ENCODE measurements at places on chromosomes 7 and 10. TPM values are rescaled to one million over a fixed set of nuclear protein-coding genes. Genes with fewer than 3 reads are reported as not detected.

DNA sequence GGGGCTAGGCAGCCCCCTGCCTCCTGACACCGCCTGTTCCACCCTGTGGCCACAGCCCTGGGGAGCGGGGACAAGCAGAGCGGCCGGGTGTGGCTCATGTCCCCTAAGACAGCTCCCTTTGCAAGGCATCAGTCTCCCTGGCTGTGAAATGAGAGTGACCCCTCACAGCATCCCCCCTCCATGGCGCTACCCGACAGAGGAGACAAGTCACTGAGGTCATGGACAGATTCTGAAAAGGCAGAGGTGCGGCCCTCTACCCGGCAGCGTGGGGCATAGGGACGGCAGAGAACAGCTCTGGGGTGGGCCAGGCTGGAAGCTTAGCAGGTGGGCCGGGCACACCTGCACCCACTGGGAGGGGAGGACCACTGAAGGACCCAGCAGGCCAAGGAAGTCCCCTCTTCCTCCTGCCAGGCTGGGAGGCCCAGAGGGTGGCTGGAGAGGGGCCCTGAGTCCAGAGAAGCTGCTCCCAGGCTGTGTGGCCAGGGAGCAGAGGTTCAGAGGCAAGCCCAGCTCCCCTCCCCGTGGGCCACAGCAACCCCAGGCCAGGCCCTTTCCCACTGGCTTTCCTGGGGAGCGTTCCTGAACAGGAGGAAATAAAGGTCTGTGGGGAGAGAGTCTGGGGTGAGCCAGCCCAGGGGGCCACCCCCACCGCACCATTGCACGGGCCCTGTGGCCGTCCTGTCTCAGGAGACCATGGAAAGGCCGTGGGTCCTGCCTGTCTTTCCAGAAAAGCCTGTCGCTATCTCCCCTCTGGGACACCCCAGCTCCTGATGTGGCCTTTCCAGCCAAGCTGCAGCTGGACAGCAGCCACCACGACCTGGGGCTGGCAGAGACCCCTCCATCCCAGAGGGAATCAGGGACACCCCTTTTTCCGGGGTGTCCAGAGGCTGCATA lies 1.7 kb downstream of the ADAP1 start:
- no peak overlapping the region for H3K27ac ChIP-seq
- H3K36me3 ChIP-seq = no peaks in the 10 kb centered on the region
- no peaks in the 10 kb centered on the region for H3K27me3 ChIP-seq
- DNase-seq = no peak

DNA sequence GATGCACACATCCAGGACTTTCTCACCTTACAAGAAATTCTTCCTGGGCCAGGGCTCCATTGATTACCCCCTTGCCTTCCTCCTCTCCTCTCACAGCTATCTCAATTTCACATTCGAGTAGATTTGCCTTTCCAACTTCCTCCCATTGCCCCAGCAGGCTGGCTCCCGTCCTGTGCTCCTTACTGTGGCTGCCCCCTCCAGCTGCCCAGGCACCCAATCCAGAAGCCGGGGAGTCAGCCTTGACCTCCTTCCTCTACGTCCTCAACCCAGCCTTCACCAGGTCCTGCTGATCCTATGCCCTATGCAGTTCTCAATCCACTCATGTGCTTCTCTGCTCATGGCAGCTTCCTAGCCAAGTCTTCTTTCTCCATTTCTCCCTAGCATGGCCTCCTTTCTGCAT lies 85.7 kb upstream of the GPR26 start:
- peaks cover 21% of the 10 kb centered on the region for H3K27me3 ChIP-seq
- no peaks in the 10 kb centered on the region for H3K36me3 ChIP-seq
- H3K27ac ChIP-seq = no peak overlapping the region
- peaks cover 7% of the 10 kb centered on the region for H3K4me1 ChIP-seq

DNA sequence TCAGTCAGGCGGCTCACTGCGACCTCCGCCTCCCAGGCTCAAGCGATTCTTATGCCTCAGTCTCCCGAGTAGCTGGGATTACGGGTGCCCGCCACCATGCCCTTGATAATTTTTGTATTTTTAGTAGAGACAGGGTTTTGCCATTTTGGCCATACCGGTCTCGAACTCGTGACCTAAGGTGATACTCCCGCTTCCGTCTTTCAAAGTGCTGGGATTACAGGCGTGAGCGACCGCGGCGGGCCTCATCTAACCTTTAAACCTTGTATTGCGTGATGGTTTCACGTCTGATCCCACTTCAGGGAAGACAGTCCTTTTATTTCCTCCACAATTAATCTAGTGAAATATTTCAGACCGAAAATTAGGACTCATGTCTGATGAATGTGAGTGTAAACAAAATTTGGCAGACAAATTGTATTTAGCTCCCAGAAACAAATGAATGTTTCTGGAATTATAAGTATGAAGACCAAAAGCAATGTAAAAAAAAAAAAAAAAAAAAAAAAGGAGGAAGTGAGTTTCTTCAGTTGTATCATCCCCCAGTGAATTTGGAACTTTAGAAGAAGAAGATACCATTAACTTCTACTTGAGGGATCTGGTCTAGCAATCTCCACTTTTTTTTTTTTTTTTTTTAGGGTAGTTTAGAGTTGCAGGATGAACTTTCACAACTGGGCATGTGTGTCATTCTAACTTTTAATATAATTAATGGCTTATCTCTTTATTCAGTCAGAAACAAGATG lies 1.6 kb downstream of the NUP42 start:
- peaks cover 34% of the 10 kb centered on the region for H3K4me1 ChIP-seq
- no peaks in the 10 kb centered on the region for H3K27me3 ChIP-seq
- peak overlapping the region; percentile 90 for H3K27ac ChIP-seq
- H3K36me3 ChIP-seq = peaks cover 23% of the 10 kb centered on the region

- H3K27ac ChIP-seq = no peak overlapping the region
- H3K36me3 ChIP-seq = peaks cover 6% of the 10 kb centered on the region
- DNase-seq = no peak
Measured at GRCh38 chr10:127080317-127080716, 116.1 kb downstream of the INSYN2A start.

GRCh38 chr7:104820836-104821535 lies 193.0 kb upstream of the KMT2E start:
- no peaks in the 10 kb centered on the region for H3K36me3 ChIP-seq
- no peaks in the 10 kb centered on the region for H3K4me1 ChIP-seq

DNA sequence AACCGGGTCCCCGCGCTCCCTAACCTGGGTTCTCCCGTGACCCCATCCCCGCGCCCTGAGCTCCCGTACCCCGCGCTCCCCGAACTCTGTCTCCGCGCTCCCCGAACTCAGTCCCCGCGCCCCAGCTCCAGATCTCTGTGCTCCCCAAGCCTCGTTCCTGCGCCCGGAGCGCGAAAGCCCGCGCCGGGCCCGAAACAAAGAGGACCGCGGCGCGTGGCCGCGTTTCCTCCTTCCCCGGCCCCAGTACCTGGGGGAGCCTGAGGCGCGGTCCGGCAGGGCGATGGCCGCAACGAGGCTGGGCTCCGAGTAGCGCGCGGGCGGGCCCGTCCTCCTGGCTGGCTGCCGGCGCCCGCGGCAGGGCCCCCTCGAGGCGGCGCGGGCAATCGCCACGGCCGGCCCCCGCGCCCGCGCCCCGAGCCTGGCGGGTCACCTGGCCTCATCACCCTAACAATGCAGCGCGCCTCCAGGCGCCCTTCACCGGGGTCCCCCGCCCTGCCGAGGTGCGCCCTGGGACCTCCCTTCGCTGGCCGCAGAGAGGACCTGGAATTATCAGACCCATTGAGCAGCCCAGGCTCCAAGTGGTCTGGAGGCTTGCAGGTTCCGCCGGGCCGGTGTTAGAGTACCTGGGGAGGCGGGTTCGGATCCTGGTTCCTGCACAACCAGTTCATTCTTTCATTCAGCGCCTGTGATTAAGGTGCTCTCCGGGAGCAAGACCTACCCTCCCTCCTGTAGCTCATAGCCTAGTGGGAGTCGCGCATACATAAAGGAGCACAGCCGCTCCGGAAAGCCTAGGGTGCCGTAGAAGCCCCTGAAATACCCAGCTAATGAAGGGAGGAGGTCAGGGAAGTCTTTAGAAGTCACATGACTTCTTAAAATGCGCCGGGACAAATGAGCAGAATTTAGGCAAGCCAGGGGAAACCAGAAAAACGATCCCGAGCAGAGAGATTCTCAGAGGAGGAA lies at the start of gene TNS3:
Gene TNS3 (minus strand): TSS at position 308 of the 960 bp plus-strand sequence. CDS start 142,475 bp downstream, outside the sequence.
- no peak for DNase-seq
- peak within 1 kb of the TSS; percentile 89 for H3K4me3 ChIP-seq
- peaks cover 1% of the 10 kb centered on the region for H3K36me3 ChIP-seq
- no peaks in the 10 kb centered on the region for H3K27me3 ChIP-seq

DNA sequence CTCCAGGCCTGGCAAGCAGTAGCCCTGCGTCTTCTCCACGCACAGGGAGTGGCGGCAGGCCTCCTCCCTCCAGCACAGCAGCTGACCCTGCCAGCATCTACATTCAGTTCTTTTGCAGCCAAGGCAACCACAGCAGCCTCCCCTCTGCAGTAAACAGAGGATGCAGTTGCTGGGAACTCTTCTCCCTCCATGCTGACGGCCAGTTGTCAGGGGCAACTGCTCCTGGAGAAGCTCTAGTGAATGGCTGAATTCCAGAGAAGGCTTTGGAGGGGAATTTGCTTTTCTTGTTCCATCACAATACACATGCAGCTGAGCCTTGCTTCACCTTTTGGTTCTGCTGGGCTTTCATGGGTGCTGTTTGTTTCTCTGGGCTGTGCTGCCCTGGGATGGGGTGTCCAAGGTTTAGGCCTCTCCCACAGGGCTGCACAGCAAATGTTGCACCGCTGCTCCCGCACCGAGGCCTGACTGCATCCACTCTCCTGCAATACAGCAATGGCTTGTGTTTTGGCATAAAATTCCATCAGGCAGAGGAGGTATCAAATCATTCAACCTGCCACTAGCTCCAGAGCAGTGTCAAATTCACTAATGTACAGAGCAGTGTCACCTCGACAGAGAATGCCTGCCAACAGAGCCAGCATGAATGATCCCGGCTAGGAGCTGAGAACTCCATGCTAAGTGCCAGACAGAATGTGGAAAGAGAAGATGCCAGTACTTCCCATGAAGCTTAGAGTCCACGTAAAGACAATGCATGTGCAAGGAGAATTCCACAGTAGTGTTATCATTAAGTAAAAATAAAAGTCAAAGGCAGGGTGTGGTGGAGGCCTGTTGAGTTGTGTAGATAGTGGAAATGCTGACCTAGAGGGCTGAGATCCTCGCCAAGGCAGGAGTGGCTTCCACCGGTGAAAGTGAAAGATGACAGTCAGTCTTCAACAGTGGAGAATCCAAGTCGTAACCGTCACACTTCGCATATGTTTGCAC lies 399.6 kb downstream of the DPP6 start:
- no peaks in the 10 kb centered on the region for H3K36me3 ChIP-seq
- no peaks in the 10 kb centered on the region for H3K4me1 ChIP-seq
- no peaks in the 10 kb centered on the region for H3K27me3 ChIP-seq

NPFFR1 gene
- total RNA-seq = not detected

DNA sequence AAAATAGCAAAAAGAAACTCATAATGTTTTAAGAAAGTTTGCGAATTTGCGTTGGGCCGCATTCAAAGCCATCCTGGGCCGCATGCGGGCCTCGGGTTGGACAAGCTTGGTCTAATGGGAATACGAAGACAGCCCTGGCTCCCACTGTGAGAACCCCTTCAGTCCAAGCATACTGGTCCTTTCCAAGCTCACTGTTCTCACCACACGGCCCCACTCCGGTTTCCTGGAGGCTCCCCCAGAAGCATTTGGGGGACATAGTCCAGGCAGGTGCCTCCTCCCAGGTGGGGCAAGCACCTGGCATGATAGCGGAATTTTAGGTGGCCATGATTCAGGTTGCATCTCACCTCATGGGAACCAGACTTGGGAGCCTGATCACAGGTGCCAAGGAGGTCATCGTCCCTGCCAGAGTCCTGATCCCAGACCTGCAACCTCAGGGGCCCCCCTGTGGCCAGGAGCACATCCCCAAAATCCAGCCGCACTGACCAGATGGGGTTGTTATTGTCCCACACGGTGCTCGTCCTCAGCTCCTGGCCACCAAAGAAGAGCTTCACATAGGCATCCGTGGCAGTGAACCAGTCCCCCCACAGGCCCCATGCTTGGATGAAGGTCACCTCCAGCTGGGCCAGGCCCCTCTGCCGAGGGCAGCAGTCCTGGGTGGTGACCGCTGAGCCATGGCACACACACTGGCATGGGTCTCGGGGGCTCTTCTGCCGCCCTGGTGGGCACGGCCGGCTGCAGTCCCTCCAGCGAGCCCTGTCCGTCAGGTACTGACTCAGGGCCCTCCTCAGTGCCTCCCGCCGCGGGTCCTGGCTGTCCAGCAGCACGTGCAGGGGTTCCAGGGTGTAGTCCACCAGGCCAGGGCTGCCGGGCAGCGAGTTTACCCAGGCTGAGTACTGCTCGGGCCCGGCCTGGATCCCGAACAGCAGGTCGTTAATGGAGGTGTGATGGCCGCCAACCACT lies 4.4 kb downstream of the PRF1 start:
- no peak overlapping the region for H3K4me3 ChIP-seq
- no peak for DNase-seq
- H3K27ac ChIP-seq = no peak overlapping the region
- H3K27me3 ChIP-seq = no peaks in the 10 kb centered on the region
- H3K36me3 ChIP-seq = no peaks in the 10 kb centered on the region

GRCh38 chr7:23473844-23474093 lies 3.5 kb upstream of the IGF2BP3 start:
- peak overlapping the region; percentile 91 for H3K4me3 ChIP-seq
- H3K4me1 ChIP-seq = peaks cover 25% of the 10 kb centered on the region
- no peaks in the 10 kb centered on the region for H3K27me3 ChIP-seq
- H3K27ac ChIP-seq = peak overlapping the region; percentile 96
- DNase-seq = peak; percentile 23

- H3K27me3 ChIP-seq = no peaks in the 10 kb centered on the region
- no peaks in the 10 kb centered on the region for H3K36me3 ChIP-seq
- no peak overlapping the region for H3K27ac ChIP-seq
- H3K4me1 ChIP-seq = no peaks in the 10 kb centered on the region
- DNase-seq = peak; percentile 3
Measured at GRCh38 chr10:90148116-90148855, 446.9 kb downstream of the KIF20B start.

ZNF273 gene
- 6.8 TPM for total RNA-seq

GRCh38 chr7:954330-955238 lies at the start of gene ADAP1:
Gene ADAP1 (minus strand): TSS chr7:954680. CDS start chr7:954477, 203 bp downstream.
- H3K36me3 ChIP-seq = no peaks in the 10 kb centered on the region
- no peaks in the 10 kb centered on the region for H3K27me3 ChIP-seq
- peak within 1 kb of the TSS; percentile 76 for H3K4me3 ChIP-seq
- H3K27ac ChIP-seq = no peak within 1 kb of the TSS
- no peak for DNase-seq

GRCh38 chr10:2279711-2280110 lies 542.4 kb upstream of the ADARB2 start:
- no peak overlapping the region for H3K27ac ChIP-seq
- H3K27me3 ChIP-seq = no peaks in the 10 kb centered on the region
- no peaks in the 10 kb centered on the region for H3K4me1 ChIP-seq
- H3K36me3 ChIP-seq = no peaks in the 10 kb centered on the region
- no peak for DNase-seq

- H3K27me3 ChIP-seq = no peaks in the 10 kb centered on the region
- H3K4me3 ChIP-seq = no peak overlapping the region
- peaks cover 10% of the 10 kb centered on the region for H3K4me1 ChIP-seq
- no peak for DNase-seq
Measured at GRCh38 chr7:134083766-134084487, 43.2 kb upstream of the LRGUK start.

Data from HepG2 (cell line).